HCEC 1CT (cell line): ENCODE measurements at places on chromosomes 1 and 21.

- no peak for DNase-seq
Measured at GRCh38 chr21:36909423-36909822, 57.0 kb downstream of the HLCS start.

GRCh38 chr1:231207437-231207836 lies 33.6 kb upstream of the GNPAT start:
- no peak for DNase-seq

DNA sequence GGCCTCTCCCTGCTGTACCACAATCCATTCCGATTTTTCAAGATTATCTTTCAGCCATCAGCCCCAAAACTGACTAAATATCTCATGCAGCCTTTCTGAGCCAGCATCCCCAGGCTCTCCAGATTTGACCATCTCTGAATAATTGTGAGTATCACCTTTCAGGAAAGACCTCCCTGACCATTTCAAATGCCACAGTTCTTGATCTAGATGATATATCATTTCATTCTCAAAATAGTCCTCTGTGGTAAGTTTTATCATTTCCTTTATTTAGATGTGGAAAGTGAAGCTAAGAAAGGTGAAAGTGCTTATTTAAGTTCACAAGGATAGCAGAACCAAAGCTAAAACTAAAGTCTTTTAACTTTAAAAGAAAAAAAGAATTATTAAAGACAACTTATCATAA lies 244.0 kb downstream of the PLPP3 start:
- DNase-seq, result no peak

- peak; percentile 40 for DNase-seq
Measured at GRCh38 chr1:206891412-206891811, 5.8 kb upstream of the IL24 start.

DNA sequence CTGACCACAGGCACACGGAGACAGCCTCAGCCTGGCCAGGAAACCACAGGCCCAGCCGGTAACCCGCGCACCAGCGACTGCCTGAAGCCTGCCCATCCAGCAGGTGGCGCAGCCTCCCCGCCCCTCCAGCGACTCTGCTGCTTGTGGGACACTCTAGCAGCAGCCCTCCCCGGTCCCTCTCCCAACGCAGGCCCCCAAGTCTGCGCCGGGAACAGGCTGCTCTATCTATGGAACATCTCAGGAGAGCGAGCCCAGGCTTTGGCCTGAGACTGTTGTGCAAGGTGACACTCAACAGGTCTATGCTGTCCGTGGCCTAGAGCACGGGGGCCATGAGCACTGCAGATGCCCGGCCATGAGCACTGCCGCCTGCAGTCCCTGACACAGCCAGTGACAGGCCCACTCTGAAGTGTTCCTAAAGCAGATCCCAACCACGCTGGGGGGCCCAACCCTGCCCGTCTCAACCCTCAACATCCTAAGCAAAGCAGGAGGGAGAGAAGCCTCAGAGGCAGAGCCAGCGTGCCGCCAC lies 28.4 kb downstream of the WDR4 start:
- no peak for DNase-seq

GRCh38 chr1:77412069-77412819 lies 130.4 kb downstream of the AK5 start:
- peak; percentile 72 for DNase-seq

DNA sequence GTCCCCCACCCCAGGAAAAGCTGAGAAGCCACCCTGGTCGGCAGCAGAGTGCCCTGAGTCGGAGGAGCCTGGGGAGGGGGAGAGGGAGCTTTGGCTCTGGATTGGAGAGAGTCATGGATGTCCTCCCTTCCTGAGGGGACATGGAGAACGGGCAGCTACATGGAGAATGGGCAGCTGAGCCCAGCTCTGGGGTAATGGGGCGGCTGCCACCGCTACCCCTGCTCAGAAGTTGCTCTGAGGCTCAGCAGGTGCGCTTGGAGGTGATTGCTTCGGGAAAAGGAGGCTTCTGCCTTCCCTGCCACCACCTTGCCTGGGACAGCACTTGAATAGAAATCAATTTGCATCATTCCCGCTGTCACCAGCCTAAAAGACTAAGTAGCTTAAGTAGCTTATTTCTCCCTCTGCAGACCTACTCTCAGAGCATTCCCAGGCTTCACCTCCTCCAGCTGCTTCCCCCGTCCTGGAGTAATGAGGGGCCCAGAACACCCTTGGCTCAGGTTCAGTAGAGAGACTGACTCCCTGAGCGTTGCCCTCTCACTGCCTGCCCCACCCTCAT lies 8.3 kb downstream of the DISP3 start:
- no peak for DNase-seq

GRCh38 chr21:26297851-26298250 lies 127.3 kb upstream of the APP start:
- DNase-seq, result no peak
